PC-9 (cell line): ENCODE measurements at places on chromosomes 13 and 19.
A peak's percentile ranks its signal among the peaks of the same experiment; 100 is the strongest.

- DNase-seq: no peak
Observed at GRCh38 chr13:95155504-95155903, 145.7 kb downstream of the ABCC4 start.

DNA sequence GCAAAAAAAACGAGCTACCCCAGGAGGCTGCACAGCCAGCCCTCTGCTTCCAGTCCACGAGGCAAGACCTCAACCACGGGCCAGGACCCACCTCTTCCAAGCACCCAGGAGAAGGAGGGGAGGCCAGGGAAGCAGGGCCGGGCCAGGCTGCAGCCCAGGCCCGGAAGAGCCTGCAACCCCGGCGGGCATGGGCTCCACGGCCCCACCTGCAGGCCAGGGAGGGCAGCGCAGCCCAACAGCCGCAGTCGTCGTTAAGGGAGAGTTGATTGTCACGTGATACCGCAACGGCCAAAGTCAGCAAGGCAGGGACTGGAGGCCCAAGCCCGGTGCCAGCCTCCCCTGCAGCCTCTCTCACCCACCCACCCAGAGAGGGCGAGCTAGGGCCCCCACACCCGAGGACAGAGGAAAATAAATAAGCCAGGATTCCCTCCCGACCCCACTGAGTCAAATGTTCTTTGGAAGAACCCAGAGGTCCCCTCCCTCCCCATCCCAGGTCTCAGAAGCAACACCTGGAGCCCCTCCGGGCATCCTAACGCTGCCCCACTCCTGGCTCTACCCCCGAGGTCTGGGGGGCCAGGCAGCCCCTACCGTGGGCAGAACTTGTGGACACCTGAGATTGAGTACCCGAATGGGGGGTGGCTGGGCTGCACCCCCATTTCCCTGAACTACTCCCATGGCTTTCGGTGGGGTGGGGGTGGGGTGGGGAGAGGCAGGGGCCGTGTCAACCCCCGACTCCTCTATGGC lies 5.2 kb upstream of the REXO1 start:
- DNase-seq: peak; percentile 46

- DNase-seq: no peak
Observed at GRCh38 chr19:593055-593454, 3.4 kb downstream of the HCN2 start.

- no peak for DNase-seq
Observed at GRCh38 chr19:13060233-13060963, 42.3 kb downstream of the LYL1 start.

DNA sequence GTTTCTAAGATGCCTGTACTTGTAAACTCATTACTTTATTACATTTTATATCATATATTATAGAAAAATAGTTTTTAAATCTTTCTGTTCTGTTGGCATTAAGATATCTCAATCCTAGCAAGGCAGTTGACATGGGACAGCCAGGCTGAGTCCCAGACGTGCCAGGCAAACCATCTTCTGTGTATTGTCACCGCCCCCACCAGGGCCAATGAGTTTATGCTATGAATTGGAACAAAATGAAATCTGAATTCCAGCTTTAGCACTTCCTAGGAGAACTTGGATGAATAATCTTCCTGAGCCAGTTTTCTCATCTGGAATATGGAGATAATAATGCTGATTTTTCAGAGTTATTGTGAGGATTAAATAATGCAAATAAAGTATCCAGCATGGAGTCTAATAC lies 79.9 kb upstream of the GSX1 start:
- DNase-seq: no peak

- no peak for DNase-seq
Observed at GRCh38 chr19:29185427-29185826, 27.5 kb downstream of the UQCRFS1 start.

DNA sequence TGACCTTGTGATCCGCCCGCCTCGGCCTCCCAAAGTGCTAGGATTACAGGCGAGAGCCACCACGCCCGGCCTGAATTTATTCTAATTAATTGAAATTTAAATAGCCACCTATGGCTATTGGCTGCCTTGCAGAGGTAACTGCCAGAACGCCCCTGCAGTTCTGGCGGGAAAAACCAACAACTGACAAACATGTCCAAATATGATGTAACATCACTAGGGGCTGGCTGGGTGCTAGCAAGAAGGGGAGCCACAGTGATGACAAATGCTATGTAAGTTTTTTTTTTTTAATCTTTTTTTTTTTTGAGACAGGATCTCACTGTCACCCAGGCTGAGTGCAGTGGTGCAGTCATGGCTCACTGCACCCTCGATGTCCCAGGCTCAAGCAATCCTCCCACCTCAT lies 12.9 kb downstream of the ZSWIM9 start:
- no peak for DNase-seq

- no peak for DNase-seq
Observed at GRCh38 chr13:50955241-50955640, 45.6 kb downstream of the RNASEH2B start.

- no peak for DNase-seq
Observed at GRCh38 chr19:47111006-47111621, 2.5 kb downstream of the ZC3H4 start.

- DNase-seq: no peak
Observed at GRCh38 chr13:35736876-35737275, 260.4 kb upstream of the MAB21L1 start.
